Effector CD4-positive, alpha-beta T cell (primary cell): ENCODE measurements at places on chromosomes 6 and 20.

DNA sequence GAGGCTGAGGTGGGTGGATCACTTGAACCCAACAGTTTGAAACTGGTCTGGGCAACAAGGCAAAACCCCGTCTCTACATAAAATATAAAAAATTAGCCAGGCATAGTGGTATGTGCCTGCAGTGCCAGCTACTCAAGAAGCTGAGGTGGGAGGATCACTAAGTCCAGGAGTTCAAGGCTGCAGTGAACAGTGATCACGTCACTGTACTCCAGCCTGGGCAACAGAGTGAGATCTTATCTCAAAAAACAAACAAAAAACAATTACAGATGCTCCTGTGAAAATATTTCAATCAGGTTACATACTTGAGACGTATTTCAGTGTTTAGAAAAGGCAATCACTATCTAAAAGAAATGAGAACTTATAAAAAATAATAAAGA is 33.8 kb downstream of the RANBP9 start:
- DNase-seq, result no peak

- no peak for DNase-seq
Observed at GRCh38 chr6:153167061-153167891, 36.2 kb upstream of the RGS17 start.

DNA sequence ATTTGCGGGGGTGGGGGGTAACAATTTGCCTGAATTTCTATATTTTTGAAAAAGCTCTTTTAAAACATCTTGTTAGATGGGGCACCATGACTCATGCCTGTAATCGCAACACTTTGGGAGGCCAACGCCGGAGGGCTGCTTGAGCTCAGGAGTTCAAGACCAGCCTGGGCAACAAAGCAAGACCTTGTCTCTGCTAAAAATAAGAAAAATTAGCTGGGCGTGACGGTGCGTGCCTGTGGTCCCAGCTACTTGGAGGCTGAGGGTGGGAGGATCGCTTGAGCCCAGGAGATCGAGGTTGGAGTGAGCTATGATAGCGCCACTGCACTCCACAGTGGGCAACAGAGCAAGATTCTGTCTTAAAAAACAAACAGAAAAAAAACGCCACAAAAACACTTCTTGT is 41.5 kb upstream of the TIAM2 start:
- DNase-seq, result no peak

DNA sequence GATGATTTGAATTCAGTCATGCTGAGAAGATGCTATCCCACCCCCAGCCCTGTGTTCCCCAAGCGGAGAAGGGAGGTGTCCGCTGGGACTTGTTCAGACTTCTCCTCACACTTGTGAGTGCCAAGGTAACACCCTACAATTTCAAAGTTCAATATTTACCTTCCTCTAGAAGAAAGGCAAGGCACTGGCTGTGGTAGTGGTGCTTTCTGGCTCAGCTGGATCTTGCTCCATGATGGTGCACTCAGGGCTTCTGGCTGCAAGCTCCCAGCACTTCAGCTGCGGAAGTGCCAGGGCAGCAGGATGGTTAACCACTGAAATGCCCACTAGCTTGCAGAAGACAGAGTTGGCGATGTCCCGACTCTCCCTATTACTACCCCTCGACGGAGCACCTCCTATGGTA is 135.4 kb downstream of the MTFR2 start:
- DNase-seq, result no peak

GRCh38 chr6:35247642-35248231 is 11.8 kb upstream of the ZNF76 start:
- DNase-seq, result no peak

DNA sequence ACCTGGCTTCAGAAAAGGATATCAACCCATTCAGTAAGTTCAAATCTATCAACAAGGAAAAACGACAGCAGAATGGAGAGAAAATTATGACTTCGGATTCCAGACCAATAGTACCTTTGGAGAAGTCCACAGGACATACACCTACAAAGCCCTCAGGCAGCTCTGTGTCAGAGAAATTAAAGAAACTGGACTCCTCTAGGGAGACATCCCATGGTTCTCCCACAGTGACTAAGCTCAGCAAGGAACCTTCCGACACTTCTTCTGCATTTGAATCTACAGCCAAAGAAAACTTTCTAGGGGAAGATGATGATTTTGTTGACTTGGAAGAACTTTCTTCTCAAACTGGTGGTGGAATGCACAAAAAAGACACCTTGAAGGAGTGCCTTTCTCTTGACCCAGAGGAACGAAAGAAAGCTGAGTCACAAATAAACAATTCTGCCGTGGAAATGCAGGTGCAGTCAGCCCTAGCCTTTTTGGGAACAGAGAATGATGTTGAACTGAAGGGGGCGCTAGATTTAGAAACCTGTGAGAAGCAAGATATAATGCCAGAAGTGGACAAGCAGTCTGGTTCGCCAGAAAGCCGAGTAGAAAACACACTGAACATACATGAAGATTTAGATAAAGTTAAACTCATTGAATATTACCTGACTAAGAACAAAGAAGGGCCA is 67.4 kb upstream of the HINT3 start:
- DNase-seq, result no peak

- no peak for DNase-seq
Observed at GRCh38 chr6:33833599-33833998, 29.8 kb upstream of the MLN start.

- DNase-seq, result no peak
Observed at GRCh38 chr6:56862415-56863175, 92.3 kb upstream of the BEND6 start.

GRCh38 chr6:45163952-45164766 is 164.0 kb upstream of the RUNX2 start:
- DNase-seq, result no peak

DNA sequence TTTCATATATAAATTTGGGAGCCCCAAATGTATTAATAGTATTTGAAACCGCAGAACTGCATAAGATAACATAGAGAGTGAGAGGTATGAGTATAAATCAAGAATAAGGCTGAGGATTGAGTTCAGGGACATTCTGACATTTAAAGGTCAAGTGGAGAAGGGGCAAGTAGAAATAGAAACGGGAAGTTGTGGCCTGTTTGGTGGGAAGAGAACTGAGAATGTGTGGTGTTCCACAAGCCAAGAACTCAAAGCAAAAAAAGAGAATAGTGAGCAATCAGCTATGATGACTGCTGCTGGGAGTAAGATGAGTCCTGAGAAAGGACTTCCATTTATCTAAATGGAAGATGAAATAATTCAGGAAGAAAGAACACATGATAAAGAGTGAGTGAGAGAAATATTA is 418.4 kb downstream of the CD109 start:
- DNase-seq, result no peak

DNA sequence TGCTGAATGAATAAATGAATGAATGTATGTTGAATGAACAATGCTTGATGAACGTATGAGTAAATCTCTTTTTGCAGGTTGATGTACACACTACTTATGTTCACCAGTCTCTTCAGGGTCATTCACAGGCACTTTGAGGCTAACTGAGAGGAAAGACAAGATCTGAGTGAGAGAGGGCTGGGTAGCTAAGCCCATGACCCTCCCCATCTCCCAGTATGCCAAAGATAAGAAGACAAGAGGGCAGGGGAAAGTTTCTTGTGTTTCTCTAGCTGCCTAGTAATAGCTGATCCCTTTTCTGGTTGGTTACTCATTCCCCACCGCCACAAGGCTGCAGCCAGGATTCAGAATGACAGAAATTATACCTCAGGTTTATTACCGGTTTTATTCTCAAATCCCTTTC is 90.7 kb downstream of the CEP57L1 start:
- DNase-seq, result no peak

DNA sequence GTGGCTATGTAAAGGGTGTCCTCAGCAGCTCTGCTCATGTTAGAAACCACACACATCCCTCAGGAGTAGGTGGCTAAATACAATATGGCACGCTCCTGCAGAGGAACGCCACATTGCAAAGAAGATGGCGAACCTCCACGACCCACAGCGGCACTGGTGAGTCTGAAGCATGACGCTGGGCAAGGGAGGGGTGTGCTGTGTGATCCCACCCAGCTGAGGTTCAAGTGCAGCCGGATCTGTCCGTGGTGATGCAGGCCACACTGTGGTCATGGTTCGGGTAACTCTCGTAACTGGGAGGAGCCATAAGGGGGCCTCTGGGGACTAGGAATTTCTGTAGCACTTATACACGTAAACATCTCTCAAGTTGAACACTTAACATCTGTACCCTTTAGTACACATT is 23.4 kb upstream of the APMAP start:
- no peak for DNase-seq

DNA sequence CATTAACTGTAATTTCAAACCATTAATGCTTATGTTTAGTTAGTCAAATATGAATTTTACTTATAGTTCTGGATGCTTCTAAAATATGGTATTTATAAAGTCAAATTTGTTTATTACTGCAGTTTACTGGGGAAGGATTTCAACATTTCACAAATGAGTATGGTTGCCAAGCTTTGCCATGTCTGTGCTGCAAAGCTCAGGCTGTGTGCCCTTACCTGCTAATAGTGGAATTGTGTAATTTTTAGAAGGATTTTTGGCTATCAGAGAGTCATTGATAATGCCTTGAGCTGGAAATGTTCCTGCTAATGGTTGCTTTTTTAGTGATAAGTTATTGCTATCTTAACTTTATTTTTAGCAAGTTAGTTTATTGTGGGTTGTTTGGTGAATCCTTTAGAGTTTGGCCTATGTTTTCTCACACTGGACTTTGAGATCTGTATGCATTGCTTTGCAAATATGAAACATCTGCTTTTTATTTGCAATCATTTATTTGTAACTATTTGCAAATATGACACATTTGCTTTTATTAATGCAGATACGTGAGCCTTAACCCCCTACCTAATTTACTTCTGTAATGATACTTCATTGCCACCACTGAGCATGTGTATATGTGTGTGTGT is 105.8 kb downstream of the CD109 start:
- no peak for DNase-seq

GRCh38 chr20:47962286-47962963 is 177.1 kb upstream of the SULF2 start:
- no peak for DNase-seq

- no peak for DNase-seq
Observed at GRCh38 chr6:134482593-134483270, 164.8 kb upstream of the SGK1 start.

DNA sequence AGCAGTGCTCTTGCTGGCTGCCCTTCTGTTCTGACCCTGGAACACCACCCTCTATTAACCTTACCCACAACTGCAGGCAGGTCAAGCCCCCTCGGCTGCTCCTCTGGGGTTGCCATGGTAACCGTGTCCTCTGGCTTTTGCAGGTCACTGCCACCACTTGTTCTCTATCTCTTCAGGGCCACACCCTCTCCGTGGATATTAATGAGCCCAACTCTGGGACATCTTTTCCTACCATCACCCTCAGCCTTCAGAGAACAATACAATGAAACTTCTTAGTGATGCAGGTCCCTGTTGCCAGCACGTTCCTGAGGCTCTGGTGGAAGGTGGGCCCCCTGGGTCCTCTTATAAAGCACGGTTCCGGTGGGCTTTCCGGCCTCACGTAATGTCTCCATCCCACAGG is 30.8 kb upstream of the MICB start:
- DNase-seq, result no peak

DNA sequence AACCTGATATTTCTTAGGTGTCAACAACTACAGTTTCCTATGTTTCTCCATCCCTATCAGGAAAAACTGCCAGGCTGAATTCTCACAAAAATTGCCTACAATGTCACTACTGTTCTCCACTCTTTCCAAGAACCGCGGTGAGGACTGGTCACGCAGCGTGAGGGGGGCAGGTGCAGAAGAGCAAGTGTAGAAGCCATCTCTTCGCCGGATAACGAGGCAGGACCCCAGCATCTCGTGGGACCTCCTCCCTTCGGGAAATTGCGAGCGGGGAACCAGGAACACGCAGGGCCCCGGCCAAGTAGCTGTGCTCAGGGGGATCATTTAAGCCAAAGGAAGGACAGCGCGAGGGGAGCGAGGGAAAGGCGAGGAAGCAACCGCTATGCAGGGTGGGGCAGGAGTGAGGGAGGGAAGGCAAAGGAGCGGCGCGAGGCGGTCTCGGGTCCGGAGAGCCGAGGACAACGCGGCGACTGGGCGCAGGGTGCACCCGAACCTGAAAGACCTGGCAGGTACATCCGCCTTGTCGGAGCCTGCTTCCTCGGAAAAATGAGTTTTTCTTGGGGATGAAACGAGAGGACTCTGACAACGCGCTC is 559 bp downstream of the APMAP start:
- DNase-seq, result no peak

DNA sequence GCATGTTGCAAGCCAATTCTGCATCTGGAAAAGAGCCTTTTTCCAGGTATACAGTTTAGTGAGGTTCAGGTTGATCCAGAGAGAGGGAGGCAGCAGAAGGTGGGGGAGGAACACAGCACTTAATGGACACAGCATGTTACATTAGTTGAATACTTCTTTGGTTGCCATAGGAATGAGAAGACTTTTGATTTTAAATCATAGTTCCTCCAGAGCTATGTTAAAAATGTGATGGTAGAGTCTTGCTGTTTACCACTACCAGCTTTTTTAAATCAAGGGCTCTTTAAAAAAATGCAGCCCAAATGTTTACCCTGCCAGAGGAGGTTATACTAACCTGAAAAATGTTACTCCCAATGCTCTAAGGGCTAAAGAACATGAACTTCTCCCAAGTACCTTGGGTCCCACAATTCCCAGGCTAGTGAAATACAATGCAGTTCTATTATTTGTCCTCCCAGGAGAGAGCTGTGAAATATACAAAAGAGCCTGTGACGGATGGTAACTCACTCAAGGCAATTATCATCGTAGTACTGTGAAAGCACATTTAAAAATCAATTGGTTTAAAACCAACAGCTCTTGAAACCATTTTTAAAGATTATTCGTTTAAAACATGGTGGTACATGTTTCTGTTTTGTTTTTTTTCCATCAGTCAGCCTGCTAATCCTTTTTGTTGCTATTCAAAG is 6.9 kb upstream of the PHACTR1 start:
- no peak for DNase-seq

GRCh38 chr6:156950084-156950483 is 172.9 kb downstream of the ARID1B start:
- DNase-seq, result no peak

- no peak for DNase-seq
Observed at GRCh38 chr6:64249115-64249514, 613.5 kb downstream of the PHF3 start.

- no peak for DNase-seq
Observed at GRCh38 chr20:31866221-31866620, 4.1 kb downstream of the DUSP15 start.

- DNase-seq, result no peak
Observed at GRCh38 chr6:25418454-25419052, 139.4 kb downstream of the CARMIL1 start.

DNA sequence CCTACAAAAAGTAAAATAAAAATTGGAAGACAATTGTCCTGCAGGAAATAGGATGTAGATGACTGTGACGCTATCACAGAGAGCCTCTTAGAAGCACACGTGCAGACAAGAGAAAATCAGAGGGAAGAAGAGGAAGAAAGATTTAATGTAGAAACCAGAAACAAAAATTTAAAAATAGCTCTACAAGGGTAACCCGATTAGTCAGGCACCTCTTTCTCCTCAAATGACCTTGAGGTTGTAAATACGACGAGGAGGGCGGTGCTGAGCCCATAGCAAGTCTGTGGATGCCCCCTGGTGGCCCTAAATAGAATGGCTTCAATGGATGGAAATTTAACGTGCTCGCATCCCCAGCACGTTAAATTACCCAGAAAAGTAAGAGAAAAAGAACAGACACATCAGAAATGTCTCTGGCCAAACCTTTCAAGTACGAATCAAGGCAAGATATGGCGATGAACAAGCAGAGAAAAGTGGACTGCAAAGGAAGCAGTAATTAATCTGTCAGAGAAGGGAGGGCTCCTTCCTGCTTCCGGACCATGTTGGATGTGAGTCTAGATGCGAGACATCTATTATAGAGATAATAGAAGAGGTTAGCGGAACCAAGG is 4.2 kb upstream of the PRPH2 start:
- peak; percentile 65 for DNase-seq

GRCh38 chr6:54308289-54308985 is at the start of gene TINAG:
Gene TINAG (plus strand): TSS chr6:54308441. CDS start chr6:54308551, 110 bp downstream.
- no peak for DNase-seq
